ENCODE measurements at places on chromosomes 3 and 15.
A peak's percentile ranks its signal among the peaks of the same experiment; 100 is the strongest.

DNA sequence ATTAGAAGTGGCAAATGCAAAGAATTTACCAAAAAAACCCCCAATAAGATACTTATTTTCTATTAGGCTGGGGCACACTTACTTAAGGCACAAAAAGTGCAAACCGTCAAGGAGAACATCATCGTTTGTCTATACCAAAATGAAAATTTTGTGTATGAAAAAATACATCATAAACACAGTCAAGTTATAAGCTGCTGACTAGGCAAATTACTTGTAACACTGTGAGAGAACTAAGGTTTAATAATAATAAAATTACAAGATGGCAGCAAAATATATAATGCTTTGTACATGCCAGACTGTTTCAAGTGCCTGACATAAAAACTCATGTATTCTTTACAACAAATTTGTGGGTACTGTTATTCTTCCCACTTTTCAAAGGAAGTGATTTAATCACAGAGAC is 297.2 kb upstream of the CRBN start:
- DNase-seq, result no peak

- no peak for DNase-seq
These were observed 138.8 kb downstream of the MYLK start for GRCh38 chr3:123745184-123745855.

DNA sequence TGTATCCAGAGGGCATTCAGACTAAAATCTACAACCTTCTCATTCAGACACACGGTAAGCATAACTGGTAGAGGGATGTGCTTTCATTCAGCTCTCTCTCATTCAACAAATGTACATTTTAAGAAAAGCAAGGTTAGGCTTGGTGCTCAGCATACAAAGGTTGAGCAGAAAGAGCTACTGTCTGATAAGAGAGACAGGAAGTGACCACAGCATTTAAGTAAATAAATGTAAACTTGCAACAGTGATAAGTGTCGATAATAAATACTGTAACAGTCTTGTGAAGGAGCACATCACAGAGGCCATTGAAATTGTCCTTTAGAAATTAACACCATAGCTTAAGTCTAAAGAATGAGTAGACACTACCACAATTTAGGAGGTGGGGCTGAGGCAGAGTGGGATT is 3.4 kb downstream of the CD96 start:
- DNase-seq, result no peak

GRCh38 chr15:29672923-29673809 is 149.1 kb downstream of the TJP1 start:
- no peak for DNase-seq

DNA sequence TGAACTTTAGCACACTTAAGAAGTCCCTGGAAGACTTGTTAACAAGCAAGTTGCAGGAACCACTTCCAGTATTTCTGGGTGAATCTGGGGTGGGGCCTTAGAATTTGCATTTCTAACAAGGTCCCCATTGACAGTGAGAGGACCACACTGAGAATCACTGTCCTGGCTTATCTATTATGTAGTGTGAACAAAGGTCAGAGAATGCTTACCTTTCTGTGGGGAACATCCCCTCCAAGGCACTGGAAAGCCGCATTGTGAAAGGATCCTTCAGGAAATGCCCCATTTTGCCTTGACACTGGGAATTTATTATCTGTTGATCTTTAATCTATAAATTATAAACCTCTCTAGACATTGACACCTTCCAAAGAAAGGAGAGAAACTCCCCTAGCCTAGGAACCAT is 74.8 kb downstream of the IGF2BP2 start:
- no peak for DNase-seq

- DNase-seq, result peak; percentile 39
These were observed 23.1 kb downstream of the AADAC start for GRCh38 chr3:151837057-151837456.

DNA sequence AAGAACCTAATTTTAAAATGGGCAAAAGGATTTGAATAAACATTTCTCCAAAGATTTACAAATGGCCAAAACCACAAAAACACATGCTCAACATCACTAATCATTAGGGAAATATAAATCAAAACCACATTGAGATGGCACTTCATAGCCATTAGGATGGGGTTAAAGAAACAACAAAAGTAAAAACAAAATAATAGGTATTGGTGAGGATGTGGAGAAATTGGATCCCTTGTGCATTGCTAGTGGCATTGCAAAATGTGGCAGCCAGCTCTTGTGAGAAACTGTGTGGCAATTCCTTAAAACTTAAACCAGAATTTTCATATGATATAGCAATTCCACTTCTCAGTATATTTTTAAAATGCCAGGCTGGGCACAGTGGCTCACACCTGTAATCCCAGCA is 126.5 kb downstream of the STT3B start:
- DNase-seq, result no peak

DNA sequence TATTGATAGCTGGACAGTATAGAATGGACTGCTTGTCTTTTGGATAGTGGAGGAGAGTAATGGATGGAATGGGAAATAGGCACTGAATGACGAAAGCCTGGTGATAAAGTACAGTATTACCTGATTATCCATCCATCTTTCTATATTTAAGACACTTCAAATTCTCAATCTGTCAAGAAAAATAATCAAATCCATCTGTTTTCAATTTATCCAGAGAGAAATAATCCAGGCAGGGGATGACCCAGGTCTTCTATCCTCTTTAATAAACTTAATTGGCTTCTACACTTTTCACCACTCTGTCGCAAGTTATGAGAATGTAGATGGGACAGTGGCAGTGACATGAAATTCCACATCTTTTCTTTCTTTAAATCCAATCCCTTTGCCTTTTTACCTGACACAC is 420.3 kb upstream of the PDZRN3 start:
- no peak for DNase-seq

- no peak for DNase-seq
These were observed 271.2 kb upstream of the CTDSPL start for GRCh38 chr3:37590328-37591079.

GRCh38 chr3:174398761-174399160 is 460.4 kb upstream of the NAALADL2 start:
- no peak for DNase-seq

DNA sequence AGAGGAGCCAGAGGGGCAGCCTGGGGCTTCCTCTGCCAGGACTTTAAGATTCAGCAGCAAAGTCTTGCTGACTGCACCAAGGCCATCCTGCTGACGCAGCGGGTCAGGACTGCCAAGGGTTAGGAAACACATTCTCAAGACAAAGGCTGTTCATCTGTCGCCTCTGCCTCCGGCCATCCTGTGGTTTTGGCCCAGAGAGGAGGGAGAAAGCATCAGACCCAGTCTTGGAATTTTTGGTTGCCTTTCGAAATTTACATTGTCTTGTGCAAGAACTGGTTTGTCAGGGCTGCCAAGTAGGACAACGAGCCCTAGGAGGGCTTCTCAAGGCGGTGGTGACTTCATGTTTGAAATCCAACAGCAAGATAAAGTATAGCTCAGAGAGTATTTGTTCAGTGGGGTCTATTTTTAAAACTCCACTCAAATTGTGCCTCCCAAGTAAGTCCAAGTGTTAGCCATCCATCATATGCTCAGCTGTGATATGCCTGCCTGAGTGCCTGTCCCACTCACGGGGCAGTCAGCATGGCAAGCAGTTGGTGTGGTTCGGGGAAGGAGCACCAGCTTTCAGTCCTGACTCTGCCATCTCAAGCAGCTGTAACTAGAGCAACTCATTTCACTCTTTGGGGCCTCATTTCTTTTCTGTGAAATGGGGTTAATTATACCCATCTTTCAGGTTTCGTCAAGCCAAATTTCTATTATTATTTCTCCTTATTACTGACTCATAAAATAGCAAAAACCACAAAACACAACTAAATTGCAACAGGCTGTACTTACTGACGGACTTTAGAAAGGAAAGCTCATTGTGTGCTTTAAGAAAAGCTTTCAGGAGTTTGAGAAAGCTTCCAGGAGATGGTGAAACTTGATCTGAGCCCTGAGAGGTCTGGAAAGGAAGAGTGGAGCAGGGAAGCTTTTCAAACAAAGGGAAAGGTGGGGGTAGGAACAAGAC is 42.4 kb upstream of the RHO start:
- DNase-seq, result peak; percentile 99

GRCh38 chr15:99130314-99130713 is 25.4 kb downstream of the SYNM start:
- no peak for DNase-seq
